ENCODE measurements at places on chromosomes 16 and 17.

DNA sequence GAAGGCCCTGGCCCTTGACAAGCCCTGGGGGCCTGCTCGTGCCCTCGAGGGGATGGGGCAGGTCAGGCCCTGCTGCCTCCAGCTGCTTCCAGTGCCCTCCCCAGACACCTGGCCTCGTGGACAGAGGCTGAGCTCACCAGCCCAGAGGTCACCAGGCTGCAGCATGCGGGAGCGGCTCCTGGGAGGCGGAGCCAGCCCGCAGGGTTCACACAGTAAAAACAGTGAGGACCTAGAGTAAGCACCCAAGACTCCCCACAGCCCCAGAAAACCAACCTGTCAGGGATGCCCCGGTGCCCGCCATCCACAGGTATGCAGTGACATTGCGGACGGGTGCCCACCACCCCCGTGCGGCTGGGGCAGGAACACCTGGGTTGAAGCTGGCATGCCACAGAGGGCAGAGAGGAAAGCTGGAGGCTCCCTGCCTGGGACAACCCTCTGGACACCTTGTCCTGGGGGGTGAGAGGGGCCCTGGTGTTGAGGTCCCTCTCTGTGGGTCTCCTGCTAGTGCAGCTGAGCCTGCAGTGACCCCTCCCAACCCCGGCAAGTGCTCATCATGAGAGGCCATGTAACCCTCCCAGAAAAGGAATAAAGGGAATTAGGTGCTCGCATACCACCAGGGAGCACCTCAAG lies 62.1 kb downstream of the LMF1 start:
- DNase-seq: no peak

DNA sequence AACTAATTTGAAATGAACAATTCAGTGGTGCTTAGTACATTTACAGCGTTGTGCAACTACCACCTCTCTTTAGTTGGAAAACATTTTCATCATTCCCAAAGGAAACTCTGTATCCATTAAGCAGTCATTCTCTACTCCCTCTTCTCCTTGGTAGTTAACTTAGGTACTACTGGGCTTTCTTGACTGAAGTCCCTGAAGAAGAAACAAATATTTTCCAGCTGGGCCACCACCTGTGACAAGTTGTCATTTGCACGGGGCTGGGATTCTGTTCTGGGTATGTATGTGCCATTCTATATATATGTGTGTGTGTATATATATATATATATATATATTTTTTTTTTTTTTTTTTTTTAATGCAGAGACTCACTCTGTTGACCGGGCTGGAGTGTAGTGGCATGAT lies 15.4 kb upstream of the RMI2 start:
- no peak for DNase-seq

DNA sequence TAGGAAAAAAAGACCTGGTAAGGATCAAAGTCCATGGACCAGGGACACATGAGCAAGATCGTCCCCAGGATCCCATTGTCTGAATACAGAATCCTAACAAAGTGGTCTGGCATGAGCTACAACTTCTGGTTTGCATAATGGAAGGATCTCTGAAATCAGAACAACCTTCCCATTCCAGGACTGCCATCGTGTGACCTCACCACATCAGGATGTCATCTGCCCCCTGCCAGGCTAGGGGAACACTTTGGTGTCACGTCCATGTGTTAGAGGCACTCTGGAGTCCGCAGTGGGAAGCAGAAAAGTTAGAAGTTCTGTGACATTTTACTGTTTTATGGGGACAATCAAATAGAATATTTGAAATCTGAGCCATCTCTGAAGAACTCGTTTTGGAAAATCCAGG lies 160.7 kb downstream of the RGS9 start:
- DNase-seq: no peak

GRCh38 chr17:58005031-58005727 lies 1.9 kb downstream of the SRSF1 start:
- DNase-seq: no peak

GRCh38 chr17:64614266-64615027 lies 47.7 kb downstream of the SMURF2 start:
- no peak for DNase-seq

- no peak for DNase-seq
These were observed 11.4 kb downstream of the SLFN5 start for GRCh38 chr17:35254107-35254773.

GRCh38 chr17:35546487-35546886 lies 9.0 kb upstream of the SLFN12L start:
- no peak for DNase-seq

DNA sequence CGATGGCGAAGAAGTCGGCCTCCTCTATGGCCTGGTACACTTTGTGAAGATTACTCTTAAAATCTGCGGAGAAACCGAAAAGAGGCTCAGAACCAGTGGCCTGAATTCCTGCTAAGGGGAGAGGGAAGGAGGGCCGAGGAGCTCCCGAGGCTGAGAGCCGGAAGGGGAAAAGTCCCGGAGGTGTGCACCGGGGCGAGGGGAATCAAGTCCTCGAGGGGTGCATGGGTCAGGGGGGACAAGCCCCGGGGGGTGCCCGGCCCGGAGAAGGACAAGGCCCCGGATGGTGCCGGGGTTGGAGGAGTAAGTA lies 495 bp downstream of the PARN start:
- no peak for DNase-seq

GRCh38 chr17:29140051-29140621 lies 40.1 kb downstream of the MYO18A start:
- peak; percentile 77 for DNase-seq

- no peak for DNase-seq
These were observed 51.2 kb upstream of the HNF1B start for GRCh38 chr17:37796076-37796475.

DNA sequence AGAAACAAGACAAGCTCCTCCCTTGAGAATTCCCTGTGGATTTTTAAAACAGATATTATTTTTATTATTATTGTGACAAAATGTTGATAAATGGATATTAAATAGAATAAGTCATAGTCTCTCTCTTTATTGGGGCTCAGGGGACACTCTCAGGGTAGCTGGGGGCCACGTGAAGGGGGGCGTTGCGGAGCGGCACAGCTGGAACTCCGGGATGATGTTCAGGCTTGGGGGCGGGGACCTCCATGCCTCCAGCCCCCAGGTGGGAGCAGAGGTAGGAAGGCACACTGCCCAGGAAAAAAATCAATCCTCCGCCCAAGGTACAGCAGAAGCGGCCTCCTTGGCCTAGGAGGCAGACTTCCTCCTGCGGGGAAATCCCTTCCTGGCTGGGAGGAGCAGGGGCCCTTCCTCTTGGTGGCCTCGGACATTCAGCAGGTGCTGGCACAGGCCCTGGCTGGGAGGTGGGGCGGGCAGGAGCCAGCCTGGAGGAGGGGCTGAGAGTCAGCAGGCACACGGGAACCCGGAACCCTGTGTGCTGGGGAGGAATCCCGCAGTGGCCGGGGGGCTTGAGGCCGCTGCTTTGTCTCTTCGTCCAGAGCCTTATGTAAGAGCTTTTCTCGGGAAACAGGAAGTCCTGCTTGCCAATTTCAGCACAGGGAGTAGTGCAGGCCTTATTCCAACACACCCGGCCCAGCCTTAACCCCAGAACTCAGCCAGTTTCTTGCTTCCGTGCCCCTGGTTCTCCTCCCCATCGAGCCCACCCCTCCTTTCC lies 591 bp upstream of the TNFSF13 start:
- no peak for DNase-seq
